ENCODE measurements at places on chromosomes 7 and 10.

- DNase-seq, result no peak
Observed at GRCh38 chr7:101740981-101741725, 76.3 kb upstream of the CUX1 start.

DNA sequence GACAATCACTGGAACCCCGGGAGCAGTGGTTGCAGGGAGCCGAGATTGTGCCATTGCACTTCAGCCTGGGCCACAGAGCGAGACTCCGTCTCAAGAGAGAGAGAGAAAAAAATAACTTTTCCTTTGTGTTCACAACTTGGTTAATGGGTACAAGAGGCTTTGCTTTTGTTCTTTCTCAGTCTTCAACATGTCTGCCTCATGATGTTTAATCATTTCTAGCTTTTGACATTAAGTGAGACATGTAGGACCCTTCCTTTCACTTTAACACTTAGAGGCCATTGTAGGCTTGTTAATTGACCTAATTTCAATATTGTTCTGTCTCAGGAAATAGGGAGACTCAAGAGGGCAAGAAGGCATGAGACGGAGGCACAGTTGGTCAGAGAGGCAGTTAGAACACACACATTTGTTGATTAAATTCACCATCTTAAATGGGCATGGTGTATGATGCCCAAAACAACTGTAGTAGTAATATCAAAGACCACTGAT lies 9.3 kb upstream of the CRCP start:
- no peak for DNase-seq

DNA sequence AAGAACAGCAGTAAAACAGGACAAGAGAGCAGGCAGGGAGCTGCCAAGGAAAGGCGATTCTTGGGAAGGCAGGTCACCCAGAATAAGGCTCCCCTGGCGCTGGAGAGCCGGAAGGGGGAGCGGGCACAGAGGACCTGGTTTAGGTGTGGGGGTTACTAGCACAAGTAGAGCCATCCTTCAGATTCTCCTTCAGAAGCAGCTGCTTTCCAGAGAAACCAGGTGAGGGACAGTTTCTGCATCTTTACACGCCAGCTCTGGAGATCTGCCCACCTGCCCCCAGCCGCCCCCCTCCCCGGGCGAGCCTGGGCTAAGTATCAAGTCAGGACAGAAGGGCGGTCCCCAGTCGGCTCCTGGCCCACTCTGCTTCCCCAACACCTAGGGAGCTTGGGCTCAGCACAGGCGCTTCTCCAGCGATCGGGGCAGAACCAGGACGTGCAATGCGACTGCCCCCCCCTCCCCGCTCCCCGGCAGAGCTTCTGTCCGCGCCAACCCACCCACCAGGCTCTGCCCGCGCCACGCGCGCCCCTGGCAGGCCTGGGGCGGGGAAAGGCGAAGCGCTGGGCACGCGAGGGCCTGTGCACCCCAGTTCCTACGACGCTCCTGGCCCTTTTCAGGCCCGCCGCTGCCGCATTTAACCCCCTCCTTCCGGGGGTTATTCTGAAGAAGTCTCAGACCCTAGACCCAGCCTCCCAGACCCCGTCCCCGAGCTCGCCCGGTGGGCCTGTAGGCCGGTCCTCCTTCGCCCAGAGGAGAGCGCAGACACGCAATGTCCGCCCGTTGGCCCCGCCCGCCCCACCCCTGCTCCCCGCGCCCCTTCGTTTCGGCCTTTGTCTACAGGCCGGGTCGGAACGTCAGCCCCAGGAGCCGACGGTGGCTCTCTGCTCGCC lies 4.4 kb upstream of the EN2 start:
- DNase-seq, result no peak

DNA sequence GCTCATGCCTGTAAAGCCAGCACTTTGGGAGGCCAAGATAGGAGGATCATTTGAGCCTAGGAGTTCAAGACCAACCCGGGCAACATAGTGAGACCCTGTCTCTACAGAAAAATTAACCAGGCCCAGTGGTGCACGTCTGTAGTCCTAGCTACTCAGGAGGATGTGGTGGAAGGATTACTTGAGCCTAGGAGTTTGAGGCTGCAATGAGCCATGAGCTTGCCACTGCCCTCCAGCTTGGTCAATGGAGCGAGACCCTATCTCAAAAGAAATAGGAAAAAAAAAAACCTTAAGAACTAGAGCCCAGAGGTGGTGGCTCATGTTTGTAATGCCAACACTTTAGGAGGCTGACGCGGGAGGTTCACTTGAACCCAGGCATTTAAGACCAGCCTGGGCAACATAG lies 2.2 kb downstream of the STRA8 start:
- DNase-seq, result no peak

- no peak for DNase-seq
Observed at GRCh38 chr10:77628906-77629730, 8.5 kb downstream of the KCNMA1 start.

GRCh38 chr10:70893227-70894006 lies 5.1 kb upstream of the PCBD1 start:
- no peak for DNase-seq

DNA sequence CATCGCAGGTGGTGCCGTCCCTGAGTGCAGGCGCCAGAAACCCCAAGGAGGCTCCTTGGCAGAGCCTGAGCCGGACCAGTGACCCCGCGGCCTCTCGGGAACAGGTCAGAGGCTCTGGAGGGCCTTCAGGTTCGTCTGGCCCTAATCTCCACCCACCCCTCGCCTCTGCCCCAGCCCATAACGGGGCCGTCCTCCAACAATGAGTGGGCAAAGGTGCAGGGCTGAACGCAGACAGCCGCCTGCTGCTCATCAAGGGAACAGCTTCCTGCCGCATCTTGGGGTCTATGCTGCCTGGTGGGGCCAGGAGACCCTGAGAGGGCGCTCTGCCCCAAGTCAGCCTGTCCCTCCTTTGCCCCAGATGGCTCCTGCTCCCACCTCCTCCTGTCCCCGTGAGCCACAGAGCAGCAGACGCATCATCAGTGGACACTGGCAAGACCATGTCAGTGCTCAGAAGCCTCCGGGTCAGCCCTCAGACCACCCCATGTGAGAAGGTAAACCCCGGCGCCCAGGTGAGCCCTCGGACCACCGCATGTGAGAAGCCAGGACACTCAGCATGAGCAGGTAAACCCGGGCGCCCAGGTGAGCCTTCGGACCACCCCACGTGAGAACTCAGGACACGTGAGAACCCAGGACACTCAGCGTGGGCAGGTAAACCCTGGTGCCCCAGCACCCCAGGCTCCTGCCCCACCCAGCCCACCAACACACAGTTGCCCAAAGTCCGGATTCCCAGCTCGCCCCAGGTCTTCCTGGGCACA lies 142.0 kb downstream of the PTPRN2 start:
- DNase-seq, result no peak

- no peak for DNase-seq
Observed at GRCh38 chr7:158529181-158530096, 58.2 kb downstream of the PTPRN2 start.

All from HS-27A (cell line).